ENCODE measurements at places on chromosomes 3 and 15.

- DNase-seq: no peak
These were observed 633.9 kb upstream of the TGFBR2 start for GRCh38 chr3:29972320-29972993.

- no peak for DNase-seq
These were observed 81.6 kb downstream of the LRRC49 start for GRCh38 chr15:70974004-70974832.

DNA sequence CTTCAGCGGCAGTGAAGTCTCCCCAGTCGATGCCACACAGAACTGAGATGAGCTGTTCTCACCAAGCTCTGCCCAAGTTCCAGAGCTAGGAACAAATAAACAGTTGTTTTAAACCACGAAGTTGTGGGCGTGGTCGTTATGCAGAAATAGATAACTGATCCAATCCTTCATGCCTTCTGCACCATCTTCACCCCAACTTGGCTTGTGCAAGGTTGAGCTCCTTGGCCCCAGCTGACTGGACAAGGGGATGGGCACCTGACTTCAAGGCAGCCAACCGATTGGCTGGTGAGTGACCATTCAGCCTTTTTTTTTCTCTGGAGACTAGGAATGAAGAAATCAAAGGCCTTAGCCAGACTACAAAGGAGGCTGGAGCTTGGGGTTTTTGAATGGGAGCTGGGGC, 23.9 kb downstream of the LINGO1 start:
- no peak for DNase-seq

GRCh38 chr3:147915057-147915456, 505.9 kb downstream of the ZIC1 start:
- no peak for DNase-seq

GRCh38 chr3:54067055-54067698, 55.2 kb upstream of the CACNA2D3 start:
- no peak for DNase-seq

GRCh38 chr15:39184701-39185390, 396.0 kb upstream of the THBS1 start:
- DNase-seq: no peak

GRCh38 chr3:29649815-29650547, 369.1 kb downstream of the RBMS3 start:
- DNase-seq: no peak

- no peak for DNase-seq
These were observed 145.7 kb upstream of the MEIS2 start for GRCh38 chr15:37246065-37246464.

GRCh38 chr3:148964809-148965208, 26.5 kb upstream of the GYG1 start:
- no peak for DNase-seq

Data from naive thymus-derived CD4-positive, alpha-beta T cell (primary cell).